ENCODE measurements at places on chromosomes 6 and 20. TPM values are rescaled to one million over a fixed set of nuclear protein-coding genes. Genes with fewer than 3 reads are reported as not detected.

The VIP gene
- 0.15 TPM for total RNA-seq

The NKAIN4 gene
- not detected for total RNA-seq

The EMILIN3 gene
- total RNA-seq = 0.05 TPM

The RBM12 gene
- 37.3 TPM for total RNA-seq

The SNAP25 gene
- total RNA-seq = 0.73 TPM

The BPIFB4 gene
- not detected for total RNA-seq

The GNMT gene
- not detected for total RNA-seq

The PEDS1 gene
- 59.4 TPM for total RNA-seq

The DLL1 gene
- total RNA-seq = 1.2 TPM

The GTPBP2 gene
- 43.2 TPM for total RNA-seq

The AGER gene
- total RNA-seq = 0.59 TPM

The CCN6 gene
- not detected for total RNA-seq

The GINM1 gene
- 35.1 TPM for total RNA-seq

The FKBP1C gene
- total RNA-seq = 0.34 TPM

The FOXA2 gene
- total RNA-seq = not detected

The HAO1 gene
- total RNA-seq = not detected

The RIMS1 gene
- total RNA-seq = 0.13 TPM

The NELFCD gene
- 49.3 TPM for total RNA-seq

The MYH7B gene
- total RNA-seq = not detected

The PHACTR1 gene
- total RNA-seq = 12.5 TPM

The MAFB gene
- 0.79 TPM for total RNA-seq

The ADTRP gene
- total RNA-seq = 1.6 TPM

The IP6K3 gene
- total RNA-seq = not detected

The PPIL6 gene
- not detected for total RNA-seq

The PTK6 gene
- not detected for total RNA-seq

The SIRPB1 gene
- 0.80 TPM for total RNA-seq

The TP53INP2 gene
- 9.3 TPM for total RNA-seq

The CD93 gene
- total RNA-seq = 394 TPM

The ZDHHC14 gene
- total RNA-seq = 21.0 TPM

The XKR7 gene
- total RNA-seq = not detected

The TGM2 gene
- total RNA-seq = 1,324 TPM
